ENCODE measurements at places on chromosomes 6 and 20.

DNA sequence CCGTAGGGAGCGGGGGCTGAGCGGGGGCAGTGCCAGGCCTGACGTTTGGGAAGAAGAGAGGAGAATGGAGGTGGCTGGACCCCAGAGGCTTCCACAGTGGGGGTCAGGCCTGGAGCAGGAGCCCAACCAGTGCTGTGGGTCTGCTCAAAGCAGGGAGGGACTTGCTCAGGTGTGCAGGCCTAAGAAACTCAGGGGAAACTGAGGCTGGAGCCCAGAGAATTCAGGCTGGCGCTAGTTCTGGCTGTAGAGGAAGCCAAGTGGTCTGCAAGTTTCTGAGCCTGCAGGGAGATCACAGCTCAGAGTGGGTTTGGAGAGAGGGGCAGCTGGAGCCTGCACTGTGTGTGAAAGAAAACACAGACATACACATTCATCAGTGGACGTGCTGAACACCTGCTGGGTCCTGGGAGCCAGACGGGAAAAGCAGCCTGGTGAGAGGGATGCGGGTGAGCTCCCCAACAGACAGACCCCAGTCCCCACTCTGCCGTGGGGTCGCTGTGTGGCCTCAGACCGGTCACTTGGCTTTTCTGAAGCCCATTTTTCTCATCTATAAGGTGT is 17.7 kb upstream of the FOXP4 start:
- no peak for DNase-seq

- no peak for DNase-seq
Observed at GRCh38 chr6:105458551-105458950, 55.7 kb upstream of the PREP start.

DNA sequence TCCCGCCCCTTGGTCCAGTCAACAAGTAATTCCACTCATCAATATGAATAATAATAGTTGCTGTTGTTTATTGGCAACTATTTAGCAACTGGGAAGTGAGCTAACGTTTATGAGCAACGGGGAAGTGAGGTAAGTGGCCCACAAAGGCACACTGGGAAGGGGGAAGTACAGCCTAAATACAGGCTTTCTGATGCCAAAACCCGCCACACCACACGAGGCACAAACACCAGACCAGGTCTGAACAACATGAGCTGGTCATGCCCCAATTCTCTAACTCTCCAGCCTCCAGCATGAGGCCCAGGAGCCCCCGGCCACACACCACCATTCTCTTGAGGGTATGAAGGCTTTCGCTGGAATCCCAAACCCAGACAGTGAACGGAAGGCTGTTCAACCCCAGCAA is 50.8 kb downstream of the PREX1 start:
- no peak for DNase-seq

GRCh38 chr20:38032585-38033329 is 499 bp downstream of the TTI1 start:
- peak; percentile 19 for DNase-seq

- DNase-seq: no peak
Observed at GRCh38 chr6:158474961-158475343, 84.9 kb upstream of the TMEM181 start.

DNA sequence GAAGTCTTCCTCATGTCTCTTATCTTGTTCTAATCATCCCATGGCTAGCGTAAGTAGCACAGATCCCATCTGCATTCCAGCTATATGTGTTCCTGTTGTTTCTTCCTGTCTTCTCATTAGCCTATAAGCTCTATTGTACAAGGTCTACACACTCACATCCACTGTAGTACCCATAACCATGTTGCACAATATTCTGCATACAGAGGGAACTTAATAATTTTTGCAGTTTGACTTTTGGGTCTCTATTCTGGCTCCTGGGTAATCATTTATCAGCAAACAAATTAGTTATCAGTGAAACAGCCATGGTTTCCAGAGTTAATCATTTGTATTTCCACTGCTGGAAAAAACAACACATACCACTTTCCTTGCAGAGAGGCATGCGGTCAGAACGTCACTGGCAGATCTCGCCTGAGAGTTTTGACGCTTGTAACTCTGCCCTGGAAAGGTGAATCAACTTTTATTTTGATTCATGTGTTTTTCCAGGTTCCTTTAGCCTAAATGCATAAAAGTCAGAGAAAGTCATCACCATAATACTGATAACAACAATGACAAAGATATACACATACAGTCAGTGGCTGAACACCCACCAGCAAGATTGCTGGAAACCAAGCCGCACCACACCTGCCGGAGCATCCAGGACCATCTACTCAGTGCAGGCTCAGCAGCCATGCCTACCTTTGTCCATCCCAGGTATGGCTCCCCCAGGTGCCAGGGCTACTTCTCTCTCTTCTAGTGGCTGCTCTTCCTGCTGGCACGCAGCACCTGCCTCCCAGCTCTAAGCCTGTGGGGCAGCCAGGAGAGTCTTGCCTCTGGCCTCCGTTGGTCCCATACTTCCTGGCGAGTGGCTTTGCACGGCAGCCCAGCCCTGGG is 158.2 kb downstream of the QRSL1 start:
- DNase-seq: no peak

DNA sequence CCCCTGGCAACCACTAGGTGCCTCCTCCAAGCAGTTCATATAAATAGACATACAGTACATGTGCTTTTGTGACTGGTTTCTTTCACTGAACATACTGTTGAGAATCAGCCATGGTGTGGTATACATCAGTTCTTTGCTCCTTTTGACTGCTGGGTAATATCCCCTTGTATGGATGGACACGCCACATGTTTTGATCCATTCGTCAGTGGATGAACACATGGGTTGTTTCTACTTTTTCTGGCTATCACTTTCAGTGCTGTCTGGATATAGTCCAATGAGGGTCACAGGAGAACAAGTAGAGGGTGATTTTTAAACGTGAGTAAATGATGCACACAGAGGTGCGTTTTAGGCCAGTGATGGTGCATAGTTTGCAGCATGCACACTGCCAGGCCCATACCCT is 183.9 kb downstream of the FOXA2 start:
- DNase-seq: no peak

GRCh38 chr20:13307562-13308163 is 86.6 kb downstream of the ISM1 start:
- no peak for DNase-seq

DNA sequence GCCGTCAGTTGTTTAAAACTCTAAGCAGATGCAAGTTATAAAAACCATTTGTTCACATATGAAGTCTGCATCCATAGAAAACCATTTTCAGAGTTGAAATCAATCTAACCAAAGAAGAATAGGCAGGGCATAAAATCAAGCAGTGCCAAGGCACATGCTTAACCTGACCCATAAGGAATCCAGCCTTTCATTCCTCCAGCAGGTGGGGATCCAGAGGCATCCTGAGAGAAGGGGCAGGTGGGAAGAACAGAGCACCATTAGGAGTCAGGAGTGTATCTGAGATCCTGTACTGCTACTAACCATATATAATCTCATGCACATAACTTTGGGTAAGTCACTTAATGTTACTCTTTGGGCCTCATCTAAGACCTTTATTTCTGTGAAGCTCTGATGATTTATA is 29.4 kb upstream of the FOXO3 start:
- DNase-seq: no peak

DNA sequence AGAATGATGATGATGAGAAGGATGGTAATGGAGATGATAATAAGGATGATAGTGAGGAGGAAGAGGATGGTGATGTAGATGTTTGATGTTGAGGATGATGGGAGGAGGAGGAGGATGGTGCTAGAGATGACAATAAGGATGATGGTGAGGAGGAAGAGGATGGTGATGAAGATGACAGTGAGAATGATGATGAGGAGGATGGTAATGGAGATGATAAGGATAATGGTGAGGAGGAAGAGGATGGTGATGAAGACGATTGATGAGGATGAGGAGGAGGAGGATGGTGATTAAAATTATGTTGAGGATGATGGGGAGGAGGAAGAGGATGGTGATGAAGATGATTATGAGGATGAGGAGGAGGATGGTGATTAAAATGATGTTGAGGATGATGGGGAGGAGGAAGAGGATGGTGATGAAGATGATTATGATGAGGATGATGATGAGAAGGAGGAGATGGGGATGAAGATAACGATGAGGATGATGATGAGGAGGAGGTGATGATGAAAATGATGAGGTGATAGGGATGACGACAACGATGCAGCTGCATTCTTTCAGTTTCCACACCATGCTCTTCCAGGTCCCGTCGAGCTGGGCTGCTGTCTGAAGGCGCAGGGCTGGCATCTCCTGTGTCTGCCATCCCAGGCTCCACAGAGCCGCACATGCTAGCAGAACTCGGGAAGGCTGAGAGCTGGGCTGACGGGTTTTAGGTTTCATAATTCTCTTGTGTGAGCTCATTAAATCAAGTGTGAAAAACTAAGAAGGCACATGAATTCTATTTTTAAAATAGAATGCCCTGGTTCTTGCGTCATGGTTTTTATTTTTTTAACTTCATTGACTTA is 274.9 kb downstream of the SMOC2 start:
- no peak for DNase-seq

GRCh38 chr6:19818805-19819204 is 18.4 kb upstream of the ID4 start:
- DNase-seq: no peak

- no peak for DNase-seq
Observed at GRCh38 chr6:112938650-112939049, 591.5 kb downstream of the RFPL4B start.

- DNase-seq: no peak
Observed at GRCh38 chr6:113630738-113631535, 226.2 kb upstream of the MARCKS start.

DNA sequence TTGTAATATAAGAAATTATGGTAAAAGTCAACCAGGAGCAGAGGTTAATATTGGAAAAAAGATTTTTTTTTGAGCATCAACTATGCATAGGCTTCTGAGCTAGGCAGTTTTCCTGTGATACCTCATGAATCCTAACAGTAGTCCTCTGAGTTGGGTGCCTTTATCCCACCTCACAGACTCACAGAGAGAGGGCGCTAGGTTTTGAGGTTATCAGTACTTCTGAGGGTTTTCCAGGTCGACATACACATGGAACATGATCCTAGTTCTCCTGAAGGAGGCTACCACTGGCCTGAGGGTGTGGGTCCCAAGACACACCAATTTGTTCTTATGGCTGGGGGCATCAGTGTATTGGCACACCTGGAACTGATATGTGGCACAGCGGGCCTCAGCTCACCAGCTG is 358.8 kb upstream of the JAG1 start:
- DNase-seq: no peak

DNA sequence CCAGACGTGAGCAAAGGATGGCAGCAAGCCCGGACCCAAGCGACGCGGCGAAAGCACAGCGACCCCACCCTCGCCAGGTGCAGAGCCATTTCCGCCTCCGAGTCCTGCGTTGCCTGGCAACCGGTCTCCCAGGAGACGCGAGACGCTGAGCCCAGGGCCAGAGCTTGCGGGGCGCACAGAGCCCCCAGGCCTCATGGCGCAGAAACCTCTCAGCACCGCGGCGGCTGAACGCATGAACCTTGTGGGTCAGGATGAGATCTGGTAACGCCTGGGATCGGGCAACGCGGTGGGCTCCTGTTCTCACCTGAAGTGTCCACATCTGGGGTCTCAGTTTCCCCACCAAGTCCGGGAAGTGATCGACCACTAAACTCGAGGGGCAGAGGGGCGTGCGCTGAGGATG is 77.7 kb downstream of the ANKRD60 start:
- DNase-seq: no peak

GRCh38 chr6:110201151-110201884 is 21.1 kb downstream of the CDC40 start:
- DNase-seq: no peak

DNA sequence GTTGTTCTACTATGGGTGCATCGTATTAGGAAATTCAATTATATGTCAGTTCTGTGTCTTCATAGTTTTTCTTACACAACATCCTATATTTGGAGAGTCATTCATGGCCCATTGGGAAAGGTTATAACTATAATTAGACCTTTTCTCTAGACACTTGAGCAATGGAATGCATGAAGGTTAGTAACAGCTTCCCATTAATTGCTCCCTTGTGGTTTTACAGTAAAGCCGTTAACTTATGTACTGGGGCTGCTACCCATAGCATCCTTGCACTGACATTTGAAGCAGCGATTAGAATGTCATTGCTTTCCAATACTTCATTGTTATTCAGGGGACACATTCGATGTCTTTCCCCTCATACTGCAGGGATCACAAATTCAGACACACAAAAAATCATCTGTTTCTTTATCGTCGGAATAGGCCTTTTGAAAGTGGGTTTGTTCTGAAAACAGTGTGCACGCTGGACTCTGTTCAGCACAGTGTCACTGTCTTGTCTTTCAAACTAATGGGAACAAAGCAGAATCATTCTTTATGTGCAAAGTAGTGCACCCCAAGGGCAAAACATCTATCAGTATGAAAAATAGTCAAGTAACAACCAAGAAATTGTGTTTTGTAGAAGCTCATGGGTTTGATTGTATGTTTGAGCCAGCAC is 634.3 kb upstream of the MAP3K7 start:
- DNase-seq: no peak

- DNase-seq: no peak
Observed at GRCh38 chr6:42091718-42092023, 41.3 kb downstream of the TAF8 start.

- no peak for DNase-seq
Observed at GRCh38 chr6:146543940-146544615, 445 bp downstream of the RAB32 start.

DNA sequence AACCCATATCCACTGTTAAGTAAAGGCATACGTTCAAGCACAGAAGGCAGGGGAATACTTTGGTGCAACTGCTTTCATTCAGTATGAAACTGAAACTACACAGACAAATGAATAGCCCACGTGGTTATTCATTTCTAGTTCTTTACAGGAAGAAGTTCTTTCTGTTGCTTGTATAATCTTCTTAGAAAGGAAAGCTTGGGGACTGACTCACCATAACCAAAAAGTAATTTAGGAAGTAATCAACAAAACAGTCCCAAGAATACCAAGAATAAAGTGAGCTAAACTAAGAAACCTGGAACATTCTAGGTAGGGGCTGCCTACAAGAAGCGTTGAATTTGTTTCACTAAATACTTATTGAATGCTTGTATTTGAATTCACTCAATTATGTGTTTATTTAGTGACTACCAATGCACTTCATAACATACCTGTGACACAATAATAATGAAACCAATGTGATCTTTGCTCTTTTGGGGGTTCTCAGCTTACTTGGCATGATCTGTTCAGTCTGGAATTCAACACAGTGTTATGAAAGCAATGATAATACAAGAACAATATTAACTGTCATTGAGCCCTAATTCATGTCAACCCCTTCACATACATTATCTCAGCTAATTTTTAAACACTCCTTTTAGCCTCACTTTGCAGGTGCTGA is 25.1 kb upstream of the KIAA0408 start:
- DNase-seq: no peak

- no peak for DNase-seq
Observed at GRCh38 chr6:37319856-37320480, 33.8 kb upstream of the RNF8 start.

DNA sequence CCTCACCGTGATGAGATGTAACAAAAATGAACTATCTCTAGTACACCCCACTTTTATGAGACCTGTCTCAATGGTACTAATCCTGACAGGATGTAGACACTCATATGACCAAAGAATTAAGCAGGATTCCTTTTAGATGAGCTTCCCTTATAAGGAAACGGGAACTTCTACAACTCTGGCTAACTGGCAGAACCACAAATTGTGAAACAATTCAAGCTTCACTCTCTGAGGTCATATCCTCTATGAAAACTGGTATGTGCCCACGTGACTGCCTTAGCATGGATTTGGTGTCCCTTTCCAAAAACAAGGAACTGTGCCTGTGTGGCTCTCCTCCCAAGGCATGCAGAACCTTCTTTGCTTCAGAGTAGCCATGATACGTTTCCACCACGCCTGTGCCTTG is 14.1 kb upstream of the CPNE5 start:
- no peak for DNase-seq
